Fibroblast of skin of left biceps (primary cell): ENCODE measurements at places on chromosomes 11 and 22.

- no peak for DNase-seq
These were observed 375 bp downstream of the SLC25A1 start for GRCh38 chr22:19178065-19178656.

GRCh38 chr11:33360642-33361041 is 103.5 kb downstream of the HIPK3 start:
- no peak for DNase-seq

- no peak for DNase-seq
These were observed 330.4 kb downstream of the BRD1 start for GRCh38 chr22:49497266-49497665.

GRCh38 chr11:88538098-88538497 is 200.6 kb upstream of the CTSC start:
- no peak for DNase-seq

DNA sequence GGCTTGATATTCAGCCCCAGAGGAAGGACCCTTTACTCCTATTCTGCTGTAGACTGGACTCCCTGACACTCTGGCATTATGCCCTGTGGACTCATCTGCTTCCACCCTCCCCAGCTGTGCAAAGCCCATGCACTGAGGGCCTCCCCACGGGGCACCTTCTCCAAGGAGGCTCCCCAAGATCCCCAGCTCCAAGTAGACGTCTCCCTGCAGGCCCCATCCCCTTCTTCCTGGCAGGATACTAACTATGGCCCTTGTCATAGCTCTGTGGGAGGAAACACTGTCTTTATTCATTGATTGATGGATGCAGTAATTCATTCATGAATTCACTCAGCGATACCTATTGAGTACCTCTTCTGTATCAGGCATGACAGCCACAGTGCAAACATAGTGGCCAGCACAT is 15.3 kb upstream of the APOL6 start:
- DNase-seq = no peak

- DNase-seq = no peak
These were observed 93.1 kb upstream of the TMEM45B start for GRCh38 chr11:129722529-129722928.

- no peak for DNase-seq
These were observed 51.5 kb downstream of the ALG9 start for GRCh38 chr11:111819829-111820237.

DNA sequence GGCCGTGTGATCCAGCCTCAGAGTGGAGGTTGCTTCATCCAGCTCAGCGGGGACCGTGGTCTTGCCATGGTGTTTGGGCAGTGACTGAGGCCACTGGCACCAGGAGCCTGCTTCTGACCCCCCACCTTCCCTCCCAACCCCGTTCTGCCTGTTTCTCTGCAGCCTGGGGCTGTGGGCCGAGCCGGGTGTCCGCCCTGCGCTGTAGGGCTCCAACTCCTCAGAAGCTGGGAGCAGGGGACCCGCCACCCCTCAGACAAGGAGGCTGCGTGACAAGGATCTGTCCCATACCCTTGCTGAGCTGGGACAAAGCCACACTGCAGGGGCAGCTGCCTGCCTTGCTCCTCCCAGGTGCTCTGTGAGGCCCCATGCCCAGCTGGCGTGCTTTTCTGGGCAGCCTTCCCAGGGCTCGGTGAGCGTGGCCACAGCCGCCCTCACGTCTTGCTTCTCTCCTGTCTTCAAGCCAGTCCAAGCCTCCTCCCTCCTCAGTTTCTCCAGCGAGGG is 11.7 kb upstream of the ARFGAP3 start:
- no peak for DNase-seq

GRCh38 chr11:44319170-44319551 is 9.2 kb upstream of the ALX4 start:
- no peak for DNase-seq
